ENCODE measurements at places on chromosomes 6 and 20. TPM values are rescaled to one million over a fixed set of nuclear protein-coding genes. Genes with fewer than 3 reads are reported as not detected.

CAGE1 gene
- total RNA-seq: not detected

DOK5 gene
- total RNA-seq: not detected

ELOVL2 gene
- total RNA-seq: 0.11 TPM

CASS4 gene
- 0.98 TPM for total RNA-seq

LRRN4 gene
- total RNA-seq: not detected

SLC17A2 gene
- not detected for total RNA-seq

VGLL2 gene
- not detected for total RNA-seq

TRIM10 gene
- total RNA-seq: 3.8 TPM

MOCS3 gene
- 4.6 TPM for total RNA-seq

ME1 gene
- total RNA-seq: 11.0 TPM

GLP1R gene
- total RNA-seq: not detected

USP49 gene
- 2.9 TPM for total RNA-seq

GRCh38 chr20:33444797-33445560 is 1.4 kb upstream of the SNTA1 start:
- DNase-seq: peak; percentile 32

- no peak for DNase-seq
Measured at GRCh38 chr6:123997223-123997622, 193.6 kb downstream of the NKAIN2 start.

DNA sequence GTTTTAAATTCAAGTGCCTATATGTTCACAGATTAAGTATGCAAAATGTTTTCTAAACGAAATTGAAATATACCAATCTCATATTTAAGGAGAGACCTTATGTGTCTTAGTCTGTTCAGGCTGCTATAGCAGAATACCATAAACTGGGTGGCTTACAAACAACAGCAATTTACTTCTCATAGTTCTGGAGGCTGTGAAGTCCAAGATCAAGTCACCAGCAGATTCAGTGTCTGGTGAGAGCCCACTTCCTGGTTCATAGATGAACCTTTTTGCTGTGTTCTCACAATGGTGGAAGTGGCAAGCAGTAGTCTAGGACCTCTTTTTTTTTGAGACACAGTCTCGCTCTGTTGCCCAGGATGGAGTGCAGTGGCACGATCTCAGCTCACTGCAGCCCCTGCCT is 3.5 kb upstream of the DSTN start:
- no peak for DNase-seq

DNA sequence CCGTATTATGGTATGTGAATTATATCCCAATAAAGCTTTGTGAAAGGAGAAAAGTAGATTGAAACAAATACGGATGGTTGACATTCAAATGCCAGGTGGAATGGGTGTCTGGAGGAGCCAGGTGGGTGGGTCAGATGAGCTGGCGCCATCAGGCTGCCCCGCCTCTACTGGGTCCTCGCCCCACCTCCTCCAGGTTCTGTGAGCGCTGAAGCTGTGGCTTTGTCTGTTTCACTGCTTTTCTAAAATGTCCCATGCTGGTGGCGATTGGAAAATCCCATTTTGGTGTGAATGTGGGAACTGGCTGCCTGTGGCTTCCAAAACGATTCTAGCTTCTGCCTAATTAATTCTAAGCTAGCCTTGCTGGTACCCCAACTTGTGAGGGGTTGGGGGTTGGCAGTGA is 16.5 kb downstream of the DUSP22 start:
- no peak for DNase-seq

GRCh38 chr6:99802396-99803031 is 191.5 kb downstream of the MCHR2 start:
- no peak for DNase-seq

DNA sequence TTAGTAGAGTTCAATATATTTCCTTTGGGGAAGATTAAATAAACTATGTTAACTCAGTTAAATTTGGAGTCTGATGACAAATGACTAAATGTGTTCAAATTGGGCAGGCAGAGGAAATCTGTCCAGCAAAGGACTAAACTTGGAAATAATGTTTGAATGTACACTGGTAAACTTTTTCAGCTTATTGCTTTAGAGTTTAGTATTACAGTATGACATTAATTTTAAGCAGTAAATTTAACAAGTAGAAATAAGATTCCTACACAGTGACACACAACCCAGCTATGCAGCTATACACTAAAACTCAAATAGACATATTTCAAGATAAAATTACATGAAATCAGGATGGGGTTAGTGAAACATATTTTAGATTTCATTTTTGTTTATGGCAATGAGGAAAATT is 42.6 kb upstream of the HDGFL1 start:
- no peak for DNase-seq

DNA sequence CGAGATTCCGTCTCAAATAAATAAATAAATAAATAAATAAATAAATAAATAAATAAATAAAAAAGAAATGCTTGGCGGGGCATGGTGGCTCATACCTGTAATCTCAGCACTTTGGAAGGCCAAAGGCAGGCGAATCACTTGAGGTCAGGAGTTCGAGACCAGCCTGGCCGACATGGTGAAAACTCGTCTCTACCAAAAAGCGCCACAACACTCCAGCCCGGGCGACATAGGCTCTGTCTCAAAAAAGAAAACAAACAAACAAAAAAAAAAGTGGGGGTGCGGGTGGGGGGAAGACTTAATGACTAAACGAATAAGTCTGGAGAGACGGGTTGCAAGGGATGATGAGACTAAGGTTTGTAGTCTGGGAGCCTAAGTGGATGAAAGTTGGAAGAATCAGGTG is 170.7 kb downstream of the SLC16A10 start:
- DNase-seq: no peak

DNA sequence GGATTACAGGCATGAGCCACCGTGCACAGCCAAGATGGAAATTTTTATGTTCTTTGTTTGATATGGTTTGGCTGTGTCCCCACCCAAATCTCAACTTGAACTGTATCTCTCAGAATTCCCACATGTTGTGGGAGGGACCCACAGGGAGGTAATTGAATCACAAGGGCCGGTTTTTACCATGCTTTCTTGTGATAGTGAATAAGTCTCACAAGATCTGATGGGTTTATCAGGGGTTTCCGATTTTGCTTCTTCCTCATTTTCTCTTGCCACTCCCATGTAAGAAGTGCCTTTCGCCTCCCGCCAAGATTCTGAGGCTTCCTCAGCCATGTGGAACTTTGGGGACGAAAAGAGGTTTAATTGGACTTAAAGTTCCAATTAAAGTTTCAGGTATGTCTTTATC is 14.6 kb downstream of the EEF1A1 start:
- DNase-seq: no peak

DNA sequence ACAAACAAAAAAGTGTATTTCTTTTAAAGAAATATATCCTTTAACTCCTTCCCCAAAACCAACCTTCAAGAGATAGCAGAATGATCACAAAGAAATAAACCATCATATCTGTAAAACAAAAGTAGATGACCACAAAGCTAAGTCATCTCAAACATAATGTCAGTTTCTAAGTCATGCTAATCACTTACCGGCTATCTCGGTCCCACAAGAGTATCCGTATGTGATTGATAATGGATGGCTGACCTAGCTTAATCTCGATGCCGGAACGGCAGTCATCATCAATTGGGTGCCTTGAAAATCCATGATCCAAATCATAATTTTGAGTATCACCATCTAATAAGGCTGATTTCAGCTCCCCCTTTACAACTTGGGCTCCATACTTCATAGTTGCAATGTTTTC is 59.7 kb downstream of the BTBD9 start:
- no peak for DNase-seq

DNA sequence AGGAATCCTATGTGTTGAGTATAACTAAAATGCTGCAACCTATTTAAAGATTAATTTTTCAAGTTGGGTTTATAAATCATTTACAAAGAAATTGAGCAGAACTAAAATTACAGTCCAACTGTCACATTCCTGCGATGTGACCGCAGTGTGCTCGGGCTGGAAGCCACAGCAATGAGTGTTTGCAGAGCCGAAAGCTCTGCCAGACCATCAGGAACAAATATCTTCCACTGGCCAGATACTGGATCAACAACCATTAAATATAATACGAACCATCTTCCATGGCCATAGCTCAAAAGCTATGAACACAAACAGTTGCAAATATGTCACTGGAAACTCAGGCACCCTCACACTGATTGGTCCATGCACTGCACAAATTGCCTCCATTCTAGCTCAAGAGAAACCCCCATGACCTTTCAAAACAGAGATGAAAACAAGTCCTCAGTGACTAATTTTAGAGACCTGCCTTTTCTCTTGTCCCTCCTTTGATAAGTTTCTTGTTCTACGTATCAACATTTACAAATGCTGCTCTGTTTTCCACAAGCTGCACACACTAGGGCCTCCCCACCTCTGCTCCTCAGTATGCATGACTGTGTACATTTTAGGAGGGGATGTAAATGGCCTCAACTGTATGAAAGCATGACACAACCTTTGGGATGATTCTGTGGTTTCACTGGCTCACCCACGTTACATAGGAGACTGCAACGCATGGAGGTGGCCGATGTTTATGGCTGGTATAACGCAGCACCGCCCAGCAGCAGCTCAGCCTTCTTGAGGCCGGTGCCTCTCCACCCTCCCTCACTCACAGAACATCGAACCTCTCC is 171.7 kb downstream of the WDR27 start:
- peak; percentile 23 for DNase-seq

GRCh38 chr6:110178626-110179405 is 654 bp downstream of the WASF1 start:
- DNase-seq: peak; percentile 55

DNA sequence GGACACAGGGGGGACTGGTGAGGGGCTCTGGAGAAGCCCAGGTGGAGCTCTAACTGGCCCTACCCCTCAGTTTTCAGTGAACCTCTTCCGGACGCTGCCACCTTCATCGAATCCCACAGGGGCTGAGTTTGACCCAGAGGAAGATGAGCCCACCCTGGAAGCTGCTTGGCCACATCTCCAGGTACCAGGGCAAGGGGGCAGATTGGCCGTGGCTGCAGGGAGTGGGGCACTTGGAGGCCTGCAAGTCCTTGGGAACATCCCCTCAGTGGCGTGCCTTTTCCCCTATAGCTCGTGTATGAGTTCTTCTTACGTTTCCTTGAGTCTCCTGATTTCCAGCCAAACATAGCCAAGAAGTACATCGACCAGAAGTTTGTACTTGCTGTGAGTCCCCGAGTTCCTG is 6.6 kb downstream of the MEA1 start:
- no peak for DNase-seq

DNA sequence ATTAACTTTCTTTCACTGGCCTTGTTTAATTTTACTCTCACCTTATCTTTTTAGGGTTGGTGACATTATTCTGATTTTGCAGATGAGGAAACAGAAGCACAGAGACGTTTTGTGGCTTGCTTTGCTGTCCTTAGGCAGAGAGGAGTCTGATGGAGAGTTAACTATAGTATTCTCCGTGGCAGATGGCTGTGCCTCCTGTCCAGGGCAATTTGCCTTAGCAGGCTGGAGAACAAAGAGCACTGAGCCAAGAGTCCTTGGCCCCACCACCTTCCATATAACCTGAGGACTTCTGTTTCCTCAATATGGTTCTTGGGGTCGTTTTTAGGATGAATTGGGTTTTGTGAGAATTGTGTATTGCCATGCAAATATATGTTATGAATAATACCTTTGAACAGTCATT is 71.4 kb upstream of the BACH2 start:
- DNase-seq: no peak

DNA sequence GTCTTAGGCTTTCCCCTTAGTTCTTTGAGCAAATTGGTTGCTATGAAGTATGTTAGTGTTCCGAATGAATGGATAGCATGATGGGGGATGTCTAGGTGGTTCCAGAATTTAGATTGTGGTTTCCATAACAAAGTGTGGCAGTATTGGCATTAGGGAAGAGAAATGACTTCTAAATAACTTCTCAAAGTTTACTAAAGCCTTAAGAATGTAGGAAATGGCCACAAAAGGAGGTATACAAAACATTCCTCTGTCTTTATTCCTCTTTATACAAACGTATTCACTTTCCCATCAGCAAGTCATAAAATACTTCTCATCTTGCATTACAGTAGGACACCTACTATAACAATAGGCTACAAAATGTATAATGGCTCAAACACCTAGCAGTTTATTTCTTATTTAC is 279.6 kb downstream of the ESR1 start:
- no peak for DNase-seq

DNA sequence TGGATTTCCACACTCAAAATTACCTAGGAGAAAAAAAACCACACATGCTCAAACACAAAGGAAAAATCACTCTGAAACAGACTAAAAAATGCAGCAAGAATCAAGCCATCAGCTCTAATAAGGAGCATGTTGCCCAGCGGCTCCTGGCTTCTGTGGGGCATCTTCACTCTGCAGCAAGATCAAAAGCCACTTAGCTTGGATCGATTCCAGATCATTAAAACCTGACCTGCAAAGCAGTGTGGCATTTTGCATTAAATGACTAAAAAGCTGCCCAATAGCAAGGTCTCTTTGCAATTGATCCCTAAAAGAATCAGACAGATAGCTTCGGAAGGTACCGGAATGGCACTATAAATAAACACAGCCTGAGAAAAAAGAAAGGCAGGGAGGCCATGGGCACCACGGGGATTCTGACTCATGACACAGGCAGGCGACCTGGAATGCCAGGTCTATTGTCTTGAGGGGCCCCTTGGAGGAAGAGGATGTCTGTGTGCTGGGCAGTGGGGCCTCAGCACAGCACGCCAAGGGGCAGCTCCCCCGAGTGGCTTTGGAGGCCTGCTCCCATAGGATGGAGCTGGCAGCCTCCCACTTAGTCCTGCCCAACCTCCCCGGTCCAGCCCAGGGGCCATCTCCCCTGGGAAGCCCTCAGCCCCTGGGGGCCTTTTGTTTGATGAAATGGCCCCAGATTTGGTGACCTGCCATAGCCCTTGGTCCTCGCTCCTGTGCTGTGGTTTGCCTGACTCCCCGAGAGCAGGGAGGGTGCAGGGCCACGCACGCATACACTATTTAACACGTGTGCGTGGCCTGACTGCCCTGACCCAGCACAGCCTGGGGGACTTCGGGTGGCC is 7.6 kb downstream of the LEMD2 start:
- no peak for DNase-seq

DNA sequence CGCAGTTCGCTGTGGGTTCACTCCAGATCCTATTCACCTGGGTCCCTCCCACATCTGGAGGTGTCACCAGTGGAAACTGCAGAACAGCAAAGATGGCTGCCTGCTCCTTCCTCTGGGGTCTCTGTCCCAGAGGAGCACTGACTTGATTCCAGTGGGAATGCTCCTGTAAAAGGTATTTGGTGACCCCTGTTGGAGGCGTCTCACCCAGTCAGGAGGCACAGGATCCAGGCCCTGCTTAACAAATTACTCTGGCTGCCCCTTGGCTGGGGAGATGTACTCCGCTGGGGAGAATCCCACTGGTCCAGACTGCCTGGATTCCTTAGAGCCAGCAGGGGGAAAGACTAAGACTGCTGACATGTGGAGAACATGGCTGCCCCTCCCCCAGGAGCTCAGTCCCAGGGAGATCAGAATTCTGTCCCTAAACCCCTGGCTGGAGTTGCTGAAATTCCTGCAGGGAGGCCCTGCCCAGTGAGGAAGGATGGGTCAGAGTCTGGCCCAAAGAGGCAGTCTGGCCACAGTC is 483.0 kb downstream of the CBLN4 start:
- no peak for DNase-seq
